ENCODE measurements at places on chromosomes 4 and X.

DNA sequence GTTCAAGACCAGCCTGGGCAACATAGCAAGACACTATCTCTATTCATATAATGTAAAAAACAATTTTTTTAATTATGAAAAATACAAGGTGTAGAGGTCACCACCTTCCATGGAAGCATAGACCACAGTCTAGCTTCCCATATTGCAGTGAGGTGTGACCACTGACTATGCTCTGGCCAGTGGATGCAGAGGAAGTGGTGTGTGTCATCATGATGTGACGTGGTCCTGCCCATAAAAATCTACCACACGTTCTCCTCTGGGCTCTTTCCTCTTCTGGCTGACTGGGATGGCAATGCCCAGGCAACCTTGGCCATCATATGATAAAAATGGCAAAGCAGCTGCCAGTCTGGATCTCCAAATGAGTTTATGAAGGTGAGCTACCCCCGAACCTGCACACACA lies 65.7 kb downstream of the RBM47 start:
- DNase-seq: no peak

- DNase-seq: no peak
These were observed 74.2 kb downstream of the SMARCA5 start for GRCh38 chr4:143587703-143588102.

- no peak for DNase-seq
These were observed 18.5 kb downstream of the ACSL1 start for GRCh38 chr4:184807256-184807655.

- DNase-seq: no peak
These were observed 32.9 kb downstream of the HOPX start for GRCh38 chr4:56648021-56648823.

DNA sequence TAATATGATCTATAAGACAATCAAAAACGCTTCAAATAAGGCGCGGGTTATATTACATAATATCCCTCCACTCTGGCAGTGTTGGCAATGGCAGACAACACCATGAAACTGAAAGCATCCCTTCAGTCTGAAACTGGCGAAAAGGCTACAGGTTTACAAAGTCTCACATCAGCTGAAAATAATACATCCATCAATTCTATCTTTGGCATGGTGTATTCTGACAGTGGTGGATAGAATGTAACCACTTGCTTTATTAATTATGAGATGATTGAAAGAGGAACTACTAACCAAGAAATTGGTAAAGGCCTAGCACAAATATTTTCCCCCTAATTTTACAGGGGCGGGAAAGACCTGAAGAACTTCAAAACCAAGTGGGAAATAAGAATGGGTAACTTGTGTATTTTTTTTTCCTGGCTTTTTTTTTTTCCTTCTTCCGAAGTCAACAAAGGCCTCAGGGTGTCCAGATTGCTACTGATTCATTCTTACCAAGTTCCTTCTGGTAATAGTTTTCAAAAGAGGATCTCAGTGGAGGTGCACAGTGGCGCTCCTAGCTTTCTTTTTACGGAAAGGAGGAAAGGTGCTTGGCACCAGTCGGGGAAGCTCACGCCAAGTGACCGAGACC lies 728 bp downstream of the UBA6 start:
- no peak for DNase-seq

GRCh38 chrX:150663073-150663472 lies 30.1 kb upstream of the MTMR1 start:
- no peak for DNase-seq

DNA sequence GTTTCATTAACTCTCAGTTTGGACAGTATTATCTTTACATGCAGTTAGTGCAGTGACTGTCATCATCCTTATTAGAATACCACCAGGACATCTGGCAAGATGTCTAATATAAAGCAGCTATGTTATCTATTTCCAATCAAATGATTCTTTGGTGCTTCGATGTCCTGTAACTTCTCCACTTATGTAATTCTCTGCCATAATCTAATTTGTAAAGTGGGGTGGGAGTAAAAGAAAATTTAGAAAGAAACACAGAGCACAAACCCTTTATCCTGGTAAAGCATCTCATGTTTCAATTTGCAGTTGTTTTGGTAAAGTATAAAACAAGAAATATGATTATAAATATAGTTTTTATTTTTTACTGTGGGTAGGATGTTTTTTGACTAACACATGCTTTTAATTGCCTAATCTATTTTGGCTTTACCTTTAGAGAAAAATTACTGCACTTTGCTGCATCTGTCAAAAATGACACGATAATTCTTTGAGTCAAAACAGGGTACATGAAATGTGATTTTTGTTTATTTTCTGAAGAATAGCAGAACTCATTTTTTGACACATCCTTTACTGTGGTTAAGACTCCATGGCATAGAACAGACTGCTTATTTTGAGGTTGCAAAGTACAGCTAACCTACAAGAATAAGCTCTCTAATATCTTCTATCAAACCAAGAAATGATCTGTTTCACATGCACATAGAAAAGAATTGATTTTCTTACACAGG lies 382.9 kb downstream of the RPA4 start:
- no peak for DNase-seq

DNA sequence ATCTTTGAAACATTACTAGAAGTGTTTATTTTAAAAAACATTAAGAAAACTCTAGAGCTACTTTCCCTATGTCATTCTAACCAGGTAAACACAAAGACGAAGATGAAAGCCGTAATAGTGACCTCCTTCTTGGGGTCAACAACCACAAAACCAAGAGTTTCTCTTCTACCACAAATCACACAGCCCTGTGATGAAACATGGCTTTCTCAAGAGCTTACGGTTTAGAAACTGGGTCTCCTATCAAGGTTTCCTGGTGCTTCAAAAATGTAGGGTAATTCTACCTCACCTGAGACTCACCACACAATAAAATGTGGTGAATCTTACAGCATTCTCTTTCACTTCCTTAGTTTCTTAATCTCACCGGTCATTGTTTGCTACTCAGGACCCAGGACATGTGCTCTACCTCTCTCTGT lies 50.9 kb downstream of the CORIN start:
- DNase-seq: no peak

- DNase-seq: no peak
These were observed 147.0 kb upstream of the CTSO start for GRCh38 chr4:156100651-156101050.

DNA sequence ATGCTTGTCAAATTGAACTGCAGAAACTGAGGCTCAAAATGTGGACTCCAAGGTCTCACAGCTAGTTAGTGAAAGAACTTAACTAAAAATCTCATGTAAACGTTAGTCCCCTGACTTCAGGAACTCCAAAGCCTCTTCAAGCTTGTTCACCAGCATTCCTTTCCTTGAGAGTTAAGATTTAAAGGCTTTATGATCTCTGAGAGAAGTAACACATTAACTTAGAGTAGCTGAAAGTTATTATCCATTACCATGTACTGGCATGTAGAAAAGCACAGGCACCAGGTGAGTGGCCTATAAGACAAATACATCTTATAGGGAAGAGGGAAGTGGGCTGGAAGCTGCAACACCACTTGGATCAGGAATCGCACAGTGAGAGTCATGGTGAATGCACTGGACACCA lies 15.3 kb downstream of the PARM1 start:
- no peak for DNase-seq

DNA sequence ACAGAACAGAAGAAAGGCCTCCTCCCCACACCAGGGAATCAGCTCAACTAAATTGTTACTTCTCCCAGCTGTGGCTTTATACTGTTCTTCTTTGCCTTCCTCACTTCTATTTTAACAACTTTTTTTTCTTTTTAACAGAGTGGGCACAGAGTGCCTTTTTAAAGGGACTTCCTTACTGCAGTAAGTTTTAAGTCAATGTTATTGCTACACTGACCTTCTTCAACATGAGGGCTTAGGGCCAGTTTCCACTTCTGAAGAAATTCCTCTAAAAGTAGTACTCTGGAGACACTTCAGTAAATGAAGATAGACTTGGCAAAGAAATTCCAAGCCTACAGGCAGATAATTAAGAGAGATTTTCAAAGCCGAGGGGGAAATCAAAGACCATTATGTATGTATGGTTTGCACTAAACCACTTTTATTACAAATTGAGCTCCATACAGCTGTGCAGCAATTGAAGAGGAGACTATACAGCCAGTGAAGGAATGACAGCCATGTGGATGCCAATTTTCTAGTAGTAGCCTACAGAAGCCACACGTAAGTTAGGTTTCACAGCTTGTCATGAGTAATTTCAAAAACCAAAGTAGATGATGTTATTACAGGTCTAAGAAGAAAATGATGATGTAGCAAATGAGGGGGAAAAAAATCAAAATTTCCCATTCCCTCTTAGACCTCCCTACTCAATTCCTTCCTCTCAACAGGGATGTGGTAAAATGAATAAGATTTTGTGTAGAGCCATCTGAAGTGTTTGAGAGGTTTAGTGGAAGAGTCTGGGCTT lies 36.9 kb upstream of the RASGEF1B start:
- DNase-seq: no peak

GRCh38 chrX:119655125-119655524 lies 37.8 kb downstream of the SEPTIN6 start:
- no peak for DNase-seq

- DNase-seq: no peak
These were observed 1043.3 kb downstream of the FAT4 start for GRCh38 chr4:126358041-126358440.

GRCh38 chr4:71206763-71207162 lies 132.1 kb upstream of the SLC4A4 start:
- DNase-seq: no peak

DNA sequence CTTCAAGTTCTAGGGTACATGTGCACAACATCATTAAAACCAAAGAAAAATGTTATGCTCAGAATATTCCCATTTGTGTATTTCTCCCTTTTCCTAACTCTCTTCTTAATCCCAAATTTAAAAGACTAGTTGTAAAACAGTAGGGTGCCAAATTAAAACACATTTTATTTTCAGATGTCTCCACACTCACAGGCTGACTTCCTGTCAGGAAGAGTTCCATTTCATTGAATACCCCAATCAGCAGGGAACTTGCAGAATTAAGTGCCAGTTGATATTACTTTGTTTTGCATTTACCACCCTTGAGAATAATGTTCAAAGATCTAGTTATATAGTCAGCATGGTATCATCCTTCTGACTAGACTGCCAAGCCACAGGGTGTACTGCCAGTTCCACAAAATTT lies 207.9 kb downstream of the MAB21L2 start:
- DNase-seq: no peak

DNA sequence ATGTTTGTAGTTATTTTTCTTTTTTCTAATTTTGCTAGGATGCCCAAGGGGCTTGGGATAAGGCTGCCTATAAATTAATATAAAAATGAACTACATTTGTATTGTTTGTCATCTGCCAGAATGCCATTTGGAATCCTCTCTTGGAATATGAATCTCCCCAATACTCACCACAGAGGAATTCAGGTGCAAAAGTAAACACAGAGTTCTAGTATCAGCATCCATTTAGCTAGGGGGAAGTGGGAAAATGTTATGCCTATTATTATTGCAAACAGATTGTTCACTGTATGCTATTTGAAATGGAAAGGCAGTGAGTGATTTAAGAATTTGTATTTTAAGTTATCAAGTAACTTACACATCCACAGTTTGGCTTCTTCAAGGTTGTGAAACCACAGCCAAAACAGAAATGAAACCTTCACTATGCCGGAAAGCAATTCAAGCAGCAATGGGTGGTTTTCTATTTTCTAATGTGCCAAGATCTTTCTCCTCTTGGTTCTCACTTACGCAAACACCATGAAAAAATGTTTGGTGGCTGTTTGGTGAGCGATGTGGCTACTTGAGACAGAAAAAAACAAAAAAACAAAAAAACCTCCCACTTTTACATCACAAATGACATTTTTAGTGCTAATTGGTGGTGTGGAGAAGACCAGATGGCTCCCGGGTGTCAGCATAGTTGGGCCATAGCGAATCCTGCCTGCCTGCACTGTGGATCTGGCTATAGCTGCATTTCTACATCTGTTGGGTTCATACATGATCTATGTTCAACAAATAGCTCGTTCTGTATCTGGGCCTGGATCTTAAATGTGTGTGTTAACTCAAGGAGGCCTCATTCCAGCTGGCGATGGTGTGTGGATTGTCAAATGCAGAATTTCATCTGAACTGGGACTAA lies 200.8 kb upstream of the GIMD1 start:
- no peak for DNase-seq

DNA sequence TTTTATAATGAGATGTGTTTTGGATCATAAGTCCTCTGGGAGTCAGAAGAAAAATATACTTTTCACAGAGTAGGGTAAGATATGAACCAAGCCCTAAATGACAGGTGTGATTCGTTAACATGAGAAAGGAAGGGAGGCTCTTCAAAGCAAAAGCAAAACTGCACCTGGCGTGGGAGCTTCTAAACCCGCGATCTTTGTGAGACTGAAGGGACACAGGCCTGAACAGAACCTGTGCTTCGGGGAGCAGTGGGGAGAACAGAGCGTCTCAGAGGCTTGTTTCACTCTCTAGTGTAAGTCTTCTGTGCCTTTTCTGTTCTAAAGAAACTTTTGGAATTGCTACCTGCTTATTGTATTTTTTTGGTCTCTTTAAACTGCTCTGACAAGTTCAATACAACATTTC lies 30.2 kb upstream of the CYP4V2 start:
- DNase-seq: no peak

DNA sequence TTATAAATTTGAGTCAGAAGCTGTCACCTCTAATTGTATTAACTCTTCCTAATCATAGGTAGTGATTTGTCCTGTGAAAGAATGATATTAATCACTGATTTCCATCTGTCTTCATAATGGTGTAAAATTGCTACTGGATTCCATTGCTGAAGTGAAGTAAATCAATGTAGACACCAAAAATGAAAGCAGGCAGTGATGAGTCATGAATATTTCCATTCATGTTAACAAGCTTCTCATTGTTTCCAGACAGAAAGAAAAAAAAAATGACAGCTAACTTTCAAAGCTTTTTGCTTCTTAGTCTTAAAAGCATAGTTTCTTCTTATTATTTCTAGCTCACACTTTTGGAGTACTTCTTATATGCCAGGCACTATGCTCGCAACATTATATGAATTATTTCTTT lies 21.5 kb downstream of the FAM114A1 start:
- no peak for DNase-seq

GRCh38 chrX:1554469-1555210 lies 17.7 kb upstream of the P2RY8 start:
- DNase-seq: peak; percentile 75
